ENCODE measurements at places on chromosomes 4 and X.

- no peak for DNase-seq
These were observed 746 bp downstream of the PPAT start for GRCh38 chr4:56434599-56435139.

DNA sequence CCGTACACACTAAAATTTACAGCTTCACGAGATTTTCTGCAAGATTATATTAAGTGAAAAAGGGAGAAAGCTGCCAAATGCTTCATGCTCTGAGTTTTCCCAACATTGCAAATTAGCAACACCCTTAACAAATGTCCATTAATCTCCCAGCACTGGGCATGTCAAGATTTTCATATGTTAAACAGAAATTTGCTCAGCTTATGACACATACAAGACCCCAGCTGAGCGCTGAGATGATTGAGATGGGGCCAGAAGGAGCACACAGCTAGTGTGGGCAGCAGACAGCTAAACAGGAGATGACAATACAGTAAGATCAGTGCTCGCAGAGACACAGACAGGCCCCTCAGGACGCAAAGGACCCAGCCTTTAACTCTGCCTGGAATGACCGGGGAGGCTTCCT lies 208.8 kb downstream of the STK32B start:
- DNase-seq = no peak

DNA sequence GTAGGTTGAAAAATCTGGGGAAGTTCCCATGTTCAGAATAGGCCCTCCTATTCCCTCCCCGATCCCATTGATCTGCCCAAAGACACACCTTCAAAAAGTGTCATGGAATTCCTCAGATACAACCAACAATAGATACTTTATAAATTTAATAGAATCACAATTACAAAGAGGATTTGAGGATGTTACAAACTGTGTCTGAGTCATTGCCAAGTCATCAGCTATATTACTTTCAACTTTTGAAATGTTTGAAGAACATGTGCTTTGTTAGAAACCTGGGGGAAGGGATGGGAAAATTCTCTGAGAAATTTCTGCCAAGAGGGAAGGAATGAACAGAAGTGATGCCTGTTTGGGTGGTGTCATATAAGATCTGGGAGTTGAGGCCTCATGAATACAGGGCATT lies 46.7 kb downstream of the KCNIP4 start:
- DNase-seq = no peak

GRCh38 chr4:187849556-187850225 lies 145.9 kb upstream of the ZFP42 start:
- no peak for DNase-seq

GRCh38 chr4:87423317-87424098 lies 1.1 kb downstream of the NUDT9 start:
- DNase-seq = no peak

GRCh38 chrX:119004920-119005524 lies 30.6 kb downstream of the LONRF3 start:
- peak; percentile 29 for DNase-seq

GRCh38 chrX:41047878-41048534 lies 37.2 kb upstream of the USP9X start:
- no peak for DNase-seq

GRCh38 chr4:173752610-173753230 lies 222.7 kb upstream of the HAND2 start:
- DNase-seq = no peak

GRCh38 chr4:19508442-19508841 lies 743.3 kb upstream of the SLIT2 start:
- no peak for DNase-seq

- DNase-seq = peak; percentile 2
These were observed 124.9 kb downstream of the STAG2 start for GRCh38 chrX:124086411-124086810.
